ENCODE measurements at places on chromosomes 5 and 9.
A peak's percentile ranks its signal among the peaks of the same experiment; 100 is the strongest.

DNA sequence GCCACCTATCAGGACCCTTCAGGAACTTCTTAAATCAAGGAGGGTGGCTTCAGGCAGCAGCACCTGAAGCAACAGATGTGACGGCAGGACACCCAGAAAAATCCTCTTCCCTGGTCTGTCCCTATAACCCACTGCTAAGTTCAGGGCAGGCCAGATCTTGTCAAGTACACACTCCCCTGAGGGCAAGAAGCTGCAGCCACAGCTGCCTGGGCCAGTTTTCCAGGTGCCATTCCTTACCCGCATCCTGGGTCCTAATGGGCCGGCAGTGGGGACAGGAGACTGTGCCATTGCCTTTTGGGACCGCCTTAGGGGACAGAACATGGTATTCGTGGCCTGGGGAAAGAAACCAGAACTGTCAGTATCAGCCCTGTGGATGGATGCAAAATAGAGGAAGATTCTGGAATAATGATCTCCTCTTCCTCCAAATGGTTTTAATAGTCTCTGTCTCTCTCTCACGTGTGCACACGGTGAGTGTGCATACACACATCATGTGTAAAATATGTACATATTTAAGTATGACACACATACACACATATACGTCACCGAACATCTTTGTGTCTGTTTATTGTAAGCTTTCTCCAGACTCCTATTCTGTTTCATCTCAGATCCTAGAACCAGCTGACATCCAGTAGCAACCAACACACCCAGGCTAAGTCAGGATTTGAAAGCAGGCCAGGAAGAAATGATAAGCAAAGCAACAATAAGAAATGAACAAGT is 14.0 kb downstream of the ORM2 start:
- no peaks in the 10 kb centered on the region for H3K27me3 ChIP-seq
- peaks cover 10% of the 10 kb centered on the region for H3K4me1 ChIP-seq
- H3K27ac ChIP-seq, result no peak overlapping the region
- DNase-seq, result no peak
- no peak overlapping the region for H3K4me3 ChIP-seq

- H3K27me3 ChIP-seq, result peaks cover 9% of the 10 kb centered on the region
- H3K4me3 ChIP-seq, result no peak overlapping the region
- no peak overlapping the region for H3K27ac ChIP-seq
- H3K36me3 ChIP-seq, result no peaks in the 10 kb centered on the region
- H3K4me1 ChIP-seq, result no peaks in the 10 kb centered on the region
- no peak for DNase-seq
Observed at GRCh38 chr9:19630760-19631159, 158.1 kb downstream of the SLC24A2 start.

- DNase-seq, result no peak
- H3K27me3 ChIP-seq, result no peaks in the 10 kb centered on the region
- H3K4me1 ChIP-seq, result no peaks in the 10 kb centered on the region
Observed at GRCh38 chr9:91836515-91836914, 113.5 kb downstream of the ROR2 start.

- H3K4me1 ChIP-seq, result no peaks in the 10 kb centered on the region
- H3K4me3 ChIP-seq, result no peak overlapping the region
- DNase-seq, result peak; percentile 9
- peaks cover 4% of the 10 kb centered on the region for H3K27me3 ChIP-seq
- no peak overlapping the region for H3K27ac ChIP-seq
Observed at GRCh38 chr9:134559013-134559412, 82.6 kb upstream of the COL5A1 start.

DNA sequence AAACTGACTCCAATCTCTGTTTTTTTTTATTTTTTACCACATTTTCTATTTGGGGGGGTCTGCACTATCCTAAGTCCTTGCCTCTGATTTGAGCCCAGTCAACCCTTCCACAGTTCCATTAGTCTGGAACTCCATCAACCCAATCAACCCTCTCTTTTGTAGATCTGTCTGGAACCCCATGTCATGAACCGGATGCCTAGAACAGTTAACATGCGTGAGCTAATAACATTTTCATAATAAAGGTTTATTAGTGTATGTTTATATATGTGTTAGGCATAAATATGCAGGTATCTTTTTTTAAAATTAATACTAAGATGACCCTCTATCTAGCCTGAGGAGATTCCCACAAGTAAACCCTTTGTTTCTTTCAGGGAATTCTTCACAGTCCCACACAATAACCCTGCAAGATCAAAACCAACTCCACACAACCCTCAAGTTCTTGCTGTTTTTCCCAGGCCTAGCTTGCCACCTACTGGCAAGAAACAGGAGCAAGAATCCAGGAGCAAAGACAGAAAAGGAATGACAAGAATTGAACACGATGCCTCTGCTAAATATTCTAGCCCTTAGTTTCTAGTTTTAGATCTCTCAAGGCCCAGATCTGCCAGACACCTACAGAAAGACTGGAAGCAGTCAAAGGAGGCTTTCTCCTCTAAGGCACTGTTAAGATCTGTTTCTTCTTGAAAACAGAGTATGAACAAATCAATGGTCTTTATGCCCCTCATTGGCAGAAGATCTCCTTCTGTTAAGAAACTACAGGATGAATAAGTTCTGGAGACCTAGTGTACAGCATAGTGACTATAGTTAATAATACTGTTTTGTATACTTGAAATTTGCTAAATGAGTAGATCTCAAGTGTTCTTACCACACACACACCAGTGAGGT is 100.4 kb downstream of the TRIM36 start:
- no peaks in the 10 kb centered on the region for H3K36me3 ChIP-seq
- no peak overlapping the region for H3K4me3 ChIP-seq
- no peak for DNase-seq
- H3K27ac ChIP-seq, result no peak overlapping the region

DNA sequence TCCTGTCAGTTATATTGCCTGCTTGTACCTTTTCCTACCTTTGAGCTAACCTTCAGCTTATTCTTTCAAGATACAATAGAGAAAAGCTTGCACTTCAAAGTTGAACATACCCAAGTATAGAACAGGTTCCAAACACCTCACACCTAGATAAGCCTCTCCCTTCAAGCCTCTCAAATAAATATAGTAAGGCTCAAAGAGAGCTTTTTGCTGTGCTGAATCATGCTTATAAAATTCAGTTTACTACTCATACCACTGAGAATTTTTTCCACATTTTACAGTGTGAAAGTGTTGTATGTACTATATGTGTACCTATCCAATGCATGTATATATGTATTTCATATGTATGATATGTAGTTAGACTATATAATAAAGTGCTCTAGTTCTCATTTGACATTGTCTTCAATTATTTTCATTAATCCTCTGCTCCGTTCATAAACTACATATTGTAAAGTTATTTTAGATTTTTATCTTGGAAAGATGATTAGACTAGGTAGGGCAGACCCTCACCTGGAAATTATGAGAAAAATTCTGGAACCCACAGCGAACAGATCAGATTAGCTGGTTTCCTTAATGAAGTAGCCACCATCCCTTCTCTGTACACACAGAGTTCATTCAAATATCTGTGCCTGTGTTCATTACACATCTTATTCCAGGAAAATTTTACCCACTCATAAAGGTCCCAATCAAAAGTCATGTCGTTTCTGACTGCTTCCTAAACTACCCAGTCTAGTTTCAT is 149.2 kb upstream of the RGMB start:
- H3K27me3 ChIP-seq, result no peaks in the 10 kb centered on the region
- no peak overlapping the region for H3K4me3 ChIP-seq
- no peaks in the 10 kb centered on the region for H3K4me1 ChIP-seq

- no peak for DNase-seq
- H3K27ac ChIP-seq, result no peak overlapping the region
- no peak overlapping the region for H3K4me3 ChIP-seq
Observed at GRCh38 chr5:65986796-65987195, 60.4 kb downstream of the ERBIN start.

DNA sequence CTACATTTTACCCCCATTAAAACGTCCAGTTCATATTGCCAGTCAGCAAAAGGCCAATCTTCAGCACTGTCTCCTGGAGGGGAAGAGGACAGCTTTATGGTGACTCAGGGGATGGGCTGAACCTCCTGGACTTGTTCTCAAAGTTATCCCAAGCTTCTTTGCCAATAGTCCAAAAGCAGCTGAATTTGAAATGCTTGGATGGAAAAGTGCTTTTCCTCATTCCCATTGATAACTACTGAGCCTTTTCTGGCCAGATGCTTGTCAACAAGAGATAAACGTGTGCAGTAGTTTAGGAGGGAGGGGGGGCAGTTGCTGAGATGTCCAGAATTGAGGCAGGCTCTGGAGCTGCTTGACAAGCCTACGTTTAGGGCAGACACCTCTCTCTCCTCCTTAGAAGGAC is 43.5 kb downstream of the MTX3 start:
- no peaks in the 10 kb centered on the region for H3K27me3 ChIP-seq
- H3K27ac ChIP-seq, result no peak overlapping the region
- H3K4me1 ChIP-seq, result no peaks in the 10 kb centered on the region
- no peak overlapping the region for H3K4me3 ChIP-seq
- no peaks in the 10 kb centered on the region for H3K36me3 ChIP-seq

DNA sequence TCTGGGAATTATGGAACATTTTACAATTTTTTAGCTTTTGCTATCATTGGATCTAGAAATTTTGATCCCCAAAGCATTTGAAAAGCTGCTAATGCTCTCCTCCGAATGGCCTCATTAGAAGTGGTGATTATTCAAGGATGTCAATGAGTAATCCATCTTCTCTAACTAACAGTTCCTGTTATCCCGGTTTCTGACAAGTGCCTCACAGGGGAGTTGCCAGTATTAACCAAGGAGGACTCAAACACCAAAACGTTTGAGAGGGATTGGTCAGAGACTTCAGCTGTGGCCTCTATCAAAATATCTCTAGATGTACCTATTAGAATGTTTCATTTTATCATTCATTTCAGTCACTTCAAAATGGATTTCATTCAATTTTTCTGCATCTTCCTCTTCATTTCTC is 208.3 kb upstream of the ITGA1 start:
- no peak for DNase-seq
- H3K27me3 ChIP-seq, result no peaks in the 10 kb centered on the region
- no peak overlapping the region for H3K4me3 ChIP-seq

GRCh38 chr9:76417394-76417793 is 23.2 kb upstream of the RFK start:
- H3K27me3 ChIP-seq, result no peaks in the 10 kb centered on the region
- H3K4me1 ChIP-seq, result peaks cover 14% of the 10 kb centered on the region
- no peak overlapping the region for H3K27ac ChIP-seq

DNA sequence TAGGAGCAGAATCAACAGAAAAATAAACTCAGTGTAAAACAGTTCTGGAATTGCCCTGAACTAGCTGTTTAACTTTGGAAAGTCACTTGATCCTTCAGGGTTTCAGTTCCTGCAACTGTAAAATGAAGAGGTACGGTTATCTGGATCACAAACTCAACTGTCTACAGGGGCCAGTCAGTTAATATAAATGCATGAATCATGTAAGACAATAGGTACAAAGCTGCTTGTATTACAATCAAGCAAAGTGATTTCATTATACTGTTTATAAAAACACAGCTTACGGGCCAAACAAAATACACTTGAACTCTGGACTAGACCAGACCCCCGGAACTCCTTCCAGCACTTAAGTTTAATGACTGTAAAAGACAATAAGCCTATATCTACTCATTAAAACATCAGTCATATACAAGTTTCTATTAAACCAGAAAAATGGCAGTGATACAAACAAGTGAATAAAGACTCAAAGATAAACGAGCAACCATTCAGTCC is 73.0 kb downstream of the MRPS27 start:
- H3K36me3 ChIP-seq, result 0 out of 2 replicates have a peak, but pooled peaks cover 5% of the 10 kb centered on the region
- no peak overlapping the region for H3K4me3 ChIP-seq
- DNase-seq, result no peak
- peaks cover 23% of the 10 kb centered on the region for H3K4me1 ChIP-seq
- peak overlapping the region; percentile 64 for H3K27ac ChIP-seq

DNA sequence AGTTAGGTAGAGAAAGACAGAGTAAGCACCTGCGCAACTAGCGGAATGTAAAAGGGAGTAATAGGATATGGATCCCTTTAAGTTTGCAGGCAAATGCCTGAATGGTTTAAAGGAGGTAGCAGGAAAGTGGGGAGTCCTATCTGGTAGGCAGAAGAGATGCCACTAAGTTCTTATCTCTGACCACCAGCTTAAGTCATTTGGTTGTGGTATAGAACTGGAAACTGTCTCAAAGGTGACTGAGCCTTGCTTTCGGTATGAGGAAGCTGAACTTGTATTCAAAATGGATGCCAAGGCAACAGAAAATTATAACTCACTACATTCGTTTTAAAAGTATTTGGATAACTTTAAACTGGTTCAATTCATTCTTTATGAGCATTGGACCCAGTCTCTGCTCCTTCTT is 475.6 kb downstream of the DMRTA1 start:
- no peaks in the 10 kb centered on the region for H3K4me1 ChIP-seq
- DNase-seq, result no peak
- no peaks in the 10 kb centered on the region for H3K27me3 ChIP-seq
- H3K27ac ChIP-seq, result no peak overlapping the region

DNA sequence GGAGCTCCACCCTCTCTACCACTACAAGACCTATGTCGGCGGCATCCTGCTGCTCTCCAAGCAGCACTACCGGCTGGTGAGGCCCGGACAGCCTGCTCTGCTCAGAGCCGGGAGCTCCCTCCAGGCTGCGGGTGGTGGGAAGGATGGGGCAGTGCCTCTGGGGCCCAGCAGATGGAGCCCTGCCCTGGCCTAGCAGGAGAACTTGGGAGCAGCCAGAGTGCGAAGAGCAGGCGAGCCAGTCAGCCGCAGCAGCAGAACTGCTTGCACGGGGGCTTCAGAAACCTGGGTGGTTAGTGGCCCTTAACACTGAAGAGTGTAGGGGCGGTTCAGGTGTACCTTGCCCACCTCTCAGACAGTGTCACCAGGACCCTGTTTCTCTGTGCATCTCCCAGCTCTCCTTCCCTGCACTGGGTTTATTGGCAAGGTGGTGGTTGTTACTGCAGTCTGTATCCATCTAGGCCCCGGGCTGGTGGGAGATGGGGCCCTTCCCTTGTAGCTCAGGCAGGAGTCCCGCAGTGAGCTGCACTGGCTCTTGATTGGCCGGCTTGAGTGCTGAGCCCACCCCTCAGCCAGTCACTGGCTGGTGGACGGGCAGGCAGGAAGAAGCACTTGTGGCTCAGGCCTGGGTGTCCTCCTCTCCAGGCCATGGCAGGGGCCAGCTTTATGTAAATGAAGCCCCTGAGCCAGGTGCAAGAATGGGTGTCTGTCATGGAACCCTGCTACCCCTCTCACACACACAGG is 7.7 kb downstream of the B4GALT7 start:
- peak; percentile 84 for DNase-seq
- H3K36me3 ChIP-seq, result no peaks in the 10 kb centered on the region
- H3K27me3 ChIP-seq, result no peaks in the 10 kb centered on the region
- no peak overlapping the region for H3K4me3 ChIP-seq

- H3K27me3 ChIP-seq, result no peaks in the 10 kb centered on the region
- DNase-seq, result no peak
- H3K4me3 ChIP-seq, result no peak overlapping the region
- no peaks in the 10 kb centered on the region for H3K36me3 ChIP-seq
- peaks cover 14% of the 10 kb centered on the region for H3K4me1 ChIP-seq
Observed at GRCh38 chr5:99037668-99038067, 108.9 kb upstream of the CHD1 start.

GRCh38 chr9:14520341-14520740 is 172.9 kb downstream of the ZDHHC21 start:
- no peak overlapping the region for H3K27ac ChIP-seq
- no peaks in the 10 kb centered on the region for H3K27me3 ChIP-seq
- H3K4me1 ChIP-seq, result no peaks in the 10 kb centered on the region
- H3K4me3 ChIP-seq, result no peak overlapping the region
- no peak for DNase-seq

GRCh38 chr5:122699201-122699600 is 75.7 kb upstream of the SNX2 start:
- H3K4me3 ChIP-seq, result no peak overlapping the region
- H3K36me3 ChIP-seq, result no peaks in the 10 kb centered on the region
- no peaks in the 10 kb centered on the region for H3K27me3 ChIP-seq
- H3K4me1 ChIP-seq, result no peaks in the 10 kb centered on the region
- no peak overlapping the region for H3K27ac ChIP-seq

- no peak overlapping the region for H3K27ac ChIP-seq
- DNase-seq, result no peak
- H3K4me1 ChIP-seq, result peaks cover 16% of the 10 kb centered on the region
- H3K4me3 ChIP-seq, result no peak overlapping the region
- peaks cover 82% of the 10 kb centered on the region for H3K36me3 ChIP-seq
Observed at GRCh38 chr5:113548396-113548795, 34.9 kb downstream of the YTHDC2 start.
